ENCODE measurements at places on chromosomes 5 and 9.

- DNase-seq = no peak
Observed at GRCh38 chr9:112620388-112620787, 97.5 kb downstream of the INIP start.

DNA sequence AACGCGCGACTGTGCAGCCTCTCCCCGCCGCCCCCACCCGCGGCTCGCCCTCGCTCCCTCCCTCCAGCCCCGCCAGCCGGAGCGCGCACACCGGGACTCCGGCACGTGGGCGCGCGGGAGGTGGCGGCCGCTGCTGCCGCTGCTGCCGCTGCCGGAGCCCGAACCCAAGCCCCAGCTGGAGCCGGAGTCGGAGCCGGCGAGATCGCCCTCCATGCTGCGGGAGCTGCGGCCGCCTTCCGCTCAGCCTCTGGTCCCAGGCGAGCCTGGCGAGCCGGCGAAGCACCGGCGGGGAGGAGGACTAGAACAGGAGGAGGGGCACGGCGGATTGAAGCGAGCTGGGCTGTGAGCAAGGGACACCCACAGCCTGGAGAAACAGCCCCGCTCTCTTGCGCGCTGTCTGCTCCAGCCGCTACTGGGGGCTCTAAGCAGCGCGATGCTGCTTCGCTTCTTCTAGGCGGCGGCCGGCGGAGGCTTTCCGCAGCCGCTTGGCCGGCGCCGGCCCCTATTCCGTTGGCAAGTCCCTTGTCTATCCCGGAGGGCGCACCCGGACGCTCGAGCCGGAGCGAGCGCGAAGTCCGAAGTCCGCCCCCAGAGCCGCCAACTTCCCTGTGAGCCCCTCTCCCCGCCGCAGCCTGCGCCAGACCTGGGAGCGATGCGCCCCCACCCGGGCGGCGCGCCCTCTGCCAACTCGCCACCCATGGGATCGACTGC, 598.7 kb upstream of the SGCD start:
- DNase-seq = no peak

GRCh38 chr9:124869986-124870560, 8.1 kb downstream of the ARPC5L start:
- peak; percentile 90 for DNase-seq

DNA sequence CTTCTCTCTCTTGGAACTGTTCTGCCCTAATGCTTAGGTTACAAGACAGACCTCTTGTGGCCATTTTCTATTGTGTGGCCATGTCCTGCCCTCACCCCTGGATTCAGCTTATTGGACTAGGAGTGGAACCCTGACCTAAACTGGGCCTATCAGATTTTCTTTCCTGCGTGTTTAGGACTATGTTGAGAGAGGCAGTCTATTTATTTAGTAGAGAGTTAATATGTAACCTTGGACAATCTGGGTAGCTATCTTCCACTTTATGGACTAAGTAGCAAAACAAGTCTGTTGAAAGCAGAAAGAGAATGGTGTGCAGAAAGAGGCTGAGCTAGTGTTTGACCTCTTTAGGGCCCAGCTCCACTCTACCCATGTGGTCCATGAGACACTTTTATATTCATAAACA, 82.6 kb upstream of the SMIM32 start:
- no peak for DNase-seq

DNA sequence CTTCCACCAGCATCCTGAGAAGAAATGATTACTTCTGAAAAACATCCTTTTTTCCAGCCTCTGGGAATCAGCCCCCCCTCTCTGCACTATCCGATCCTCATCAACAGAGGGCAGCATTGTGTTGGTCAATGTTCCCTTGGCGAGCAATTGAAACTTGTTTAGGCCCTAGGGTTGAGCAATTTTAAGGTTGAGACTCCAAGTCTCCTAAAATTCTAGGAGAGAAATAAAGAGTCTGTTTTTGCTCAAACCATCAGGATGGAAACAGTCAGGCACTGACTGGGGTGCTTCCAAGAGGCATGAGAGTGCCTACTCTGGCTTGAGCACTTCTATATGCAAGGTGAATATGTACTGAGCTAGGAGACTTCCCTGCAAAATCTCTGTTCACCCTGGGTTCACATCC, 12.4 kb upstream of the CYFIP2 start:
- DNase-seq = no peak

DNA sequence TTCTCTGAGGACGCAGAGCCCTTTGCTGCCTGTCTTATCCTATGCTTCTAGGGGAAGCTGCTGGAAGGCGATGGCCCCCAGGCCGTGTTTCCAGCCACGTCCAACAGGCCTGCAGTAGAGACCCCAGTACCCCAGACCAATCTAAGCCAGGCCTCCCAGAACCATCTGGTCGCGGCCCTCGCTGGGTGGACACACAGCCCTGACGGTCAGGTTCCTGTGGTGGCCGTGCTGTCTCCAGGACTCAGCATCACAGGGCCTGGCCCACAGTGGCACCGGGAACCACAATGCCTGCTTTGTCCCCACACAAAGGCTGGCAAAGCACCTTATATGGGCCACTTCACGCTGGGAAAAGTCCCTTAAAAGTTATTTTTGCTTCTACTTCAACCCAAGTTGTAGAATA, 44.5 kb downstream of the SEMA4D start:
- no peak for DNase-seq

GRCh38 chr9:23962101-23962500, 136.1 kb upstream of the ELAVL2 start:
- no peak for DNase-seq

DNA sequence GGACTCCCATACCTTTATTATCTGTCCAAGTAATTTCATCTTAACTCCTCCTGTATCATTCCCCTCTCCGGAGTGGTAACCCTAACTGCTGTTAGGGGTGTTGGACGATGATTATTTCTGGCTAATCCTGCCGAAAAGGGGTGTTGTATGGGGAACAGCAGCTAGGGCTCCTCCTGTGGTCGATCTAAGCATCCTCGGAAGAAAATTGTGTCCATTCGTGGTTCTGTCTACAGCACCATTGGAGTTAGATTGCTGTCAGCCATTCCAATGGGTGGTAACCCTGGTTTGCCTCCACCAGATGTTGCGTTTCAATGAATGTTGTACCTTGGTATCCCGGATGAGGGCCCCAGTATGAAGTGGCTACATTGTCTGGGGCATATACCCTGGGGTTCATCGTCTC, 35.6 kb upstream of the LMNB1 start:
- no peak for DNase-seq

DNA sequence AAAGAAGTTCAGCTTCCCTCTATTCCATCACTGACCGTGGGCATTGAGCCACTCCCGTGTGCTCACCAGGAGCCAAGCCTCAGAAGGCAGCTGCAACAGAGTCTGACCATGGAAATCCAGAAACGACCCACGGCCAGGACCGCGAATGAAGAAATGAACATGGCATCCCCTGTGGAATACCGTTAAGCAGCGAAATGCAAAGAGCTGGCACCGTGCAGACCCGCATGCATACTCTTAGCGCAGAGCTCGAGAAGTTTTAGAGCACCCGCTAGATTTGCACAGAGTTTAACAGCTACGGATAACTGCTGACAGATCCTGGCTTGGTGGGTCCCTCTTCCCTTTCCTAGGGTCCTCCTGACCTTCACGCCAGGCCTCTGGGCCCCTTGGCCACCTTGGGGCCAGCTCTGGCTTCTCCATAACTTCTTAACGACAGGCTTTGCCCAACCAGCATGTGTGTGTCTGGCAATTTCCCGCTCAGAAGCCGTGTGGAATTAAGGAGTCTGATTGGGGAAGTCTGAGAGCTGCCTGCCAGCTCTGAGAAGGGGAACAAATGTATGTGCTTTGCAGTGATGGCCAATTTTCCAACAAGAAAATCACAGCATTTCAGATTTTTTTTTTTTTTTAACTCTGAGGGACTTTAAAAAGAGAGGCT, 75.3 kb upstream of the COL5A1 start:
- DNase-seq = no peak

DNA sequence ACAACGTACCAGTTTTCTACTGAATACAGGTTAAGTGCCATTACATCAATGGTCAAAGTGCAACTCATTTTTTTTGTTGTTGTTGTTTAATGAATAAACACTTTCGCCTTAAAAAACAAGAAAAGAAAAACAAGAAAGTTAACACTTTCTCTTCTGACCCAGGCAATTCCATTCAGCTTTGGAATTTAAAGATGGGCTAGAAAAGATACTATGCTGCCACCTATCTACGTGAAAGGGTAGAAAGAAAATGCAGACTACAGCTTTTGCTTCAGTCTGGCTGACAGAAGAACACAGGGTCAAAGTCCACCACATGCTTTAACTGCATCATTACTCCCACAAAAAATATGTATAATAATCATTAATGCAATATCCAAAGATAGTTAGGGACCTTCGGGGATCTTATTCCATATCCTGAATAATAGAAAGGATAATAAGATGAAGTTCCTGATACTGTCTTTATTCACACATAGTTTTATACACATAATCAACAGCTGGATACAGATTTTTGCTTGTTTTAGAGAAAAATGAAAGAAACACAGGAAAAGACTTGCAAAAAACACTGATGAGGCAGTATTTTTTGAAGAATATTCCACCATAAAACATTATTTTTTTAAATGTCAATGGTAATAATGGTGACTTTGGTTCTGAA, 40.4 kb downstream of the ZDHHC21 start:
- no peak for DNase-seq
